ENCODE measurements at places on chromosomes 6 and 20.

DNA sequence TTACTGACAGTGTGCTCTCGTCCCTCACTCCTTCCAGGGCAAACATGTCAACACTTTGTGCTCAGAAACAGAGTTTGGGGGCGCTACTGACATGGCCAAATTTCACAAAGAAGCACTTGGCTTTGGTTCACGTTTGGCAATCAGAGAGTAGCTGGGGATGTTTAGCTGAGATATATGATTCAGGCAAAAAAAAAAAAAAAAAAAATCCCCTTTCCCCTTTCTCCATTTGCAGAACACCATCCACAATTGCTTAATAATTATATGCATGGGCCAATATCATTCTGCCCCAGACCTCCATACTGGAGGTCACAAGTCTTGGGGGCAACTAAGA, 128.4 kb upstream of the ADGRF1 start:
- DNase-seq: no peak

GRCh38 chr20:2469991-2470422, 582 bp downstream of the SNRPB start:
- DNase-seq: no peak

DNA sequence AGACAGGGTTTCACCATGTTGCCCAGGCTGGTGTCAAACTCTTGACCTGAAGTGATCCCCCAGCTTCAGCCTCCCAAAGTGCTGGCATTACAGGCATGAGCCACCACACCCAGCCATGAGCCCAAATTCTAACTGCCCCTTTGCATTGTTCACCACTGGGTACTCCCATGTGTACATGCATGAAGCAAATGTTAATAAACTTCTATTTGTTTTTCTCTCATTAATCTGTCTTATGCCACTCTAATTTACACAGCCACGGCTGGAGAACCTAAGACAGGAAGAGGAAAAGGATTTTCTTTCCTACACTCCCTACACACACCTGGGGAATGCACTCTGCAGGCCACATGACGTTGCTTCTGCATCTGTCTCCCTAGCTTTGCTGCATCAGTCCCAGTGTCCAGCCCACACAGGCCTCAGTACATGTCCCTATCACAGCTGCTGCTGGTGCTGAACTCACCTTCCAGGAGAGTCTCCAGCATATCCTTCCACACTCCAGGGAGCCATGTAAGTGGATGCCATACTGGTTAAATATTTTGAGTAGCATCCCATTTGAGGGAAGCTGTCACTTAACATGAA, 13.3 kb downstream of the OR2H2 start:
- no peak for DNase-seq

GRCh38 chr20:21571841-21572690, 58.2 kb upstream of the NKX2-2 start:
- no peak for DNase-seq

DNA sequence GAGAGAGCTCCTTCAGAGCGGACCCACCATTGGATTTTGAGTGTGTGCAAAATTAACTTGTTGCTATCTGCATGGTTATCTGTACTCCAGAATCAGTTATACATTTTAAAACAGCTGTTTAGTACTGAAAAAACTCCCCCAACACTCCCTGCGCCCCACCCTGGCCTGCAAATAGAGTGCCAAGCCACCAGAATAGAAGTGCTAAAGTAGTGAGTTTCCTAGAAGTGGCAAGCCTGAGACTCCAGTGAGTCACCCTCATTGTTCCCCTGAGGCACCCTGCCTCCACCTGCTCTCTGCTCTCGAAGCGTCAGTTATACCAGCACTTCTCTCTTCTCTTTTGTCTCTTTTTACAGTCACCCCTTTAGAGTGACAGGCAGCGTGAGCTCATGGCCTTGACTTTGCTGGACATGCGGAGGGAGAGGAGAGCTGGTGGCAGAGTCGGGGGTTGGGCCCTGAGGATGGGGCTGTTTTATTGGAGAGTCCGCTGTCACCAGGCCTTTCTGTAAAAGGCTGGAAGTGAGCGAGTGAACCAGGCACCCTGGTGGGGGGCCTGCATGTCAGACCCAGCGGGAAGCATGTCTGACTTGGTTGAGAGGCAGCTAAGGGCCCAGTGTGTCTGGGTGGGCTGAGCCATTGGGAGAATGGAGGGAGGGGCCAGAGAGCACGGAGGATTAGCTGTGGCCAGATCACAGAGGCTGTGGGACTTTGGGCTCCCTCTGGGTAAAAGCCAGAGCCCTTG, 10.4 kb downstream of the IGF2R start:
- DNase-seq: no peak

DNA sequence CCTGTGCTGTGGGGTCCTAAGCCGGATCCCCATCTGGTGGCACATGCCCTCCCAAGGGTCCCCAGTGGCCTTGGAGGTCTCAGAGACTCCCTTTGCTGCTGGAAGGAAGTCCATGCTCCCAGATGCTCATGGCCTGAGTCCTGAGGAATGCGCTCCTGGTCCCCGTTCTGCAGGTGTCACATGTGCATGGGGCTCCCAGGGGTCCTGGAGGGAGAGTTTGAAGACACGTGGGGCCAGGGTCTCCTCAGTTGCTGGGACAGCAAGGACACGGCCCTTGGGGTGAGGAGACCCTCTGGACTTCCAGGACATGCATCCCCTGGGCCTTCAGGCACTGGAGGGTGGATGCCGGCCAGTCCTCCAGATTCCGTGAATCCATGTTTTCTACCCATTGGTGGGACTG, 11.7 kb downstream of the ZBP1 start:
- no peak for DNase-seq

GRCh38 chr6:113464960-113465359, 392.2 kb upstream of the MARCKS start:
- no peak for DNase-seq

DNA sequence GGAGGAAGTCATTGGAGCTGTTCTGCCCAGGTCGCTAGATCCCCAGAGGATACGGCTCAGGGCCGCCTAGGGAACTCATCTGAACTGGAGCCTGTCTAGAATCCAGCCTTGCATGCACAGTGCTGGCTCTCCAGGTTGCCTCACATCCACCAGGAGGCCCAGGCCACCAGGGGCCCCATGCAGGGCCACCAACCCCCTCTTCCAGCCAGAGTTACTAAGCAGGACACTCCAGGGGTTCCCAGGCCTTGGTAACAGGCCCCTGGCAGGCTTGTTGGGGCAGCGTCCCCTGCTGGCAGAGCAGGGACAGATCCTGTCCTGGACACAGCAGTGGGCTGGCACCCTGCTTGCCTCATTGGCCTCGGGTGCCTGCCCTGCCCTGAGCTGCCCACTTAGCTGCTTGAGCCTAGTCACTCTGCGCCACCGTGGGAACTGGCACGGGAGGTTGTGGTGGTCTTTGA, 35.3 kb downstream of the EFCAB8 start:
- DNase-seq: no peak

Measured in AG04449 (cell line).